Upper lobe of right lung (tissue), 1 donor: ENCODE measurements at places on chromosomes 4 and X. TPM values are rescaled to one million over a fixed set of nuclear protein-coding genes. Genes with fewer than 3 reads are reported as not detected.
A peak's percentile ranks its signal among the peaks of the same experiment; 100 is the strongest.

SLC2A9 gene
- 19.0 TPM for total RNA-seq

HERC5 gene
- total RNA-seq, result 18.4 TPM

SPATA4 gene
- not detected for total RNA-seq

ATP2B3 gene
- not detected for total RNA-seq

TMSB15C gene
- 1.0 TPM for total RNA-seq

ANTXR2 gene
- total RNA-seq, result 67.4 TPM

DNA sequence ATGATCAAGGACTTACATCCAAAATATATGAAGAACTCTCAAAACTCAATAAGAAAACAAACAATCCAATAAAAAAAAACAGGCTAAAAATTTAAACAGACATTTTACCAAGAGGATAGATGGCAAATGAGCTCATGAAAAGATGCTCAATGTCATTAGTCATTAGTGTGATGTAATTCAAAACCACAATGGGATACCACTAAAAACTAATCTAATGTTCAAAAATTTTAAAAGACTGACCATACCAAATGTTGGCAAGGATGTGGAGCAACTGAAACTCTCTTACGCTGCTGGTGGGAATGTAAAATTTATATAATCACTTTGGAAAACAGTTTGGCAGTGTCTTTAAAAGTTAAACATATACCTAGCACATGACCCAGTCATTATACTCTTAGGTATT is 43.7 kb downstream of the RPS6KA6 start:
- no peak overlapping the region for H3K27ac ChIP-seq
- no peaks in the 10 kb centered on the region for H3K36me3 ChIP-seq

GRCh38 chr4:11456401-11456800 is 27.7 kb upstream of the HS3ST1 start:
- H3K36me3 ChIP-seq, result no peaks in the 10 kb centered on the region
- no peak for DNase-seq
- no peak overlapping the region for H3K27ac ChIP-seq
- no peaks in the 10 kb centered on the region for H3K27me3 ChIP-seq
- no peak overlapping the region for H3K4me3 ChIP-seq

DNA sequence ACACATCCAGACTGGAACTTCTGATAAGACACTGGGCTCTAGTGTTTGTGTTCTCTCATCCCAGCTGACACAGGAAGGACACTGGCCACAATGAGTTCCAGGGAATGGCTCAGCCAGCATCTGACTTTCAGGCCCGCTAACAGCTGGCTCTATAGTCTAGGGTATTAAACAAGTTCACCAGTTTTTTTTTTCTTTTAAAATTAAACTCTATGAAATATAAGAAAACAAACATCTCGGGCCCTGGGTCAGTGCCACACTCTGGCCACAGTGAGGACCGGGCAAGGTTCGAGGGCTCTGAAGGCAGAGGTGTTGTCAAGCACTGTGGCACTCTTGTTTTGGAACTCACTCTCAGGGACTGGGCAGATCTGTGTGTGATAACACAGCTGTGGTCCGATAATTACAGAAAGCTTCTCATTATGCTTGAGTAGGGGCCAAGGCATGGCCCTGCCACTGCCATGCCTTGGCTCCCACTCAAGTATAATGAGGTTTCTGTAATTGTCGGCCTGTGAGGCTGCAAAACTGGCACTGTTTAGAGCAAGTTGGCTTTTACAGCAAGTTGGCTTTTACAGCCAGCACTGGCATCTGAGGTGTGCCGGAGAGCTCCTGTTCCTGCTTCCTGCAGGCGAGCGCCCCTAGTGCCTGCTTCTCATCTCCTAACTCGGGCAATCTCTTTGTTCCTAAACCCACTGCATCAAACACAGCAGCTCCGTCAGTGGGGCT is 62.8 kb downstream of the PPP1R2C start:
- no peak overlapping the region for H3K27ac ChIP-seq
- no peak overlapping the region for H3K4me3 ChIP-seq
- H3K27me3 ChIP-seq, result no peaks in the 10 kb centered on the region
- peak; percentile 71 for DNase-seq
- H3K36me3 ChIP-seq, result no peaks in the 10 kb centered on the region

DNA sequence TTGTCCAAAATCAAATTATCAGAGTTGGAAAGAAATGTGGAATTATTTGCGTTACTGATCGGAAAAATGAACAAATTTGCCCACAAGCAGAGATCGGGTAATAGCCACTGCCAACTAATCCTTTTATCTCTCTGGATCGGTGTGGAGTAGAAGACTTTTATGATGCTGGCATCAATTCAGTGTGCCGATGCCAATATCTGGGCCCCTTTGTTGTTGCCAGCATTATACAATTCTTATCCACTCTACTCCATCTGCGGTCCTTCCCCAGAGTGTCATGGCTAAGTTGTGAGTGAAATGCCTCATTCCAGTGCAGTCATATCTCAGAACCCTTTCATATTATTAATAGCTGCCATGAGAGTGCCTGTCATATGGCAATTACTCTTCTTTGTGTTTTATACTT is 660.2 kb downstream of the ADGRL3 start:
- no peaks in the 10 kb centered on the region for H3K4me1 ChIP-seq
- no peaks in the 10 kb centered on the region for H3K36me3 ChIP-seq
- H3K27ac ChIP-seq, result no peak overlapping the region
- no peak for DNase-seq

- H3K36me3 ChIP-seq, result no peaks in the 10 kb centered on the region
- no peak overlapping the region for H3K27ac ChIP-seq
- DNase-seq, result no peak
- H3K4me3 ChIP-seq, result no peak overlapping the region
Measured at GRCh38 chrX:13279279-13280018, 40.4 kb downstream of the ATXN3L start.

DNA sequence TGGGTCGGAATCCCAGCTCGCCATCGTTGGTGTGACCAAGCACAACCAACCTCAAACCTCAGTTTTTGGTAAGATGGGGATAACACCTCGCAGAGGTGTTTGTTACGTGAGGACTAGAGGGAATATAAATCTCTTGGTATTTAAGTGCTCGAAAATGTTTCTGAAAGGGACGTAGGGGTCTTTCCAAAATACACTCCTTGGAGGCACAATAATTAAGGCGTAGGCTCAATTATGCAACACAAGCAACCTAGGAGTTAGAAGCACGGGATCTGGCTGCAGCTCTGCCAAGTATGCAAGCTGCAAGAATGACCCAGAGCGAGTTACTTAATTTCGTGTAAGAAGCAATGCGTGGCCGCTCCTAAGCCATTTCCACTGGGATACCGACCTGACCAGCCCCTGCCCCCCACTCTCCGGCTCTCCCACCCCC is 552 bp downstream of the ADH5 start:
- peak; percentile 81 for DNase-seq
- H3K36me3 ChIP-seq, result peaks cover 28% of the 10 kb centered on the region
- H3K27me3 ChIP-seq, result no peaks in the 10 kb centered on the region
- peak overlapping the region; percentile 96 for H3K27ac ChIP-seq

- no peaks in the 10 kb centered on the region for H3K27me3 ChIP-seq
- no peaks in the 10 kb centered on the region for H3K4me1 ChIP-seq
- DNase-seq, result no peak
- H3K27ac ChIP-seq, result no peak overlapping the region
- no peak overlapping the region for H3K4me3 ChIP-seq
Measured at GRCh38 chr4:17723648-17724047, 57.8 kb downstream of the FAM184B start.

GRCh38 chrX:1598021-1598875 is 6.8 kb downstream of the AKAP17A start:
- no peaks in the 10 kb centered on the region for H3K27me3 ChIP-seq
- H3K4me3 ChIP-seq, result no peak overlapping the region
- H3K27ac ChIP-seq, result no peak overlapping the region
- H3K36me3 ChIP-seq, result peaks cover 97% of the 10 kb centered on the region

DNA sequence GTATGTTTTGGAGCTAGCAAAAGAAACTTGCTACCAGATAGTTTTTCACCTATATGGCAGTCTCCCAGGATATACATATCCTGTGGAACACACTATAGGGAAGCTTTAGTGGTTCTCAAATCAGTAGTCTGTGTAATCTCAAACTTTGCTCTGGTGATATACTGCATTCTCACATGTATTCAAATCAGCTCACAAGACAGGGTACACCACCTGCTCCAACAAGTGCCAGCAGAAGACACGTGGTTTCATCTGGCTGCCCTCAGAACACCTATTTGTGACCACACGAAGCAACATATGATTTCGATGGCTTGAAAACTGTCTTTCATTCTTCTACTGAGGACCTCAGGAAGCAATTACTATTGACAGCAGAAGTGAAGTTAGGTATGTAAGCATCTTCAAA is 37.7 kb downstream of the BCLAF3 start:
- no peak for DNase-seq
- H3K4me1 ChIP-seq, result no peaks in the 10 kb centered on the region
- no peak overlapping the region for H3K27ac ChIP-seq
- H3K4me3 ChIP-seq, result no peak overlapping the region

- DNase-seq, result no peak
- H3K36me3 ChIP-seq, result no peaks in the 10 kb centered on the region
- H3K4me3 ChIP-seq, result no peak overlapping the region
- no peaks in the 10 kb centered on the region for H3K4me1 ChIP-seq
Measured at GRCh38 chr4:74262522-74262921, 45.7 kb upstream of the EPGN start.

- no peaks in the 10 kb centered on the region for H3K36me3 ChIP-seq
- no peak for DNase-seq
- no peaks in the 10 kb centered on the region for H3K27me3 ChIP-seq
- no peaks in the 10 kb centered on the region for H3K4me1 ChIP-seq
Measured at GRCh38 chr4:150609131-150609530, 27.2 kb downstream of the MAB21L2 start.

DNA sequence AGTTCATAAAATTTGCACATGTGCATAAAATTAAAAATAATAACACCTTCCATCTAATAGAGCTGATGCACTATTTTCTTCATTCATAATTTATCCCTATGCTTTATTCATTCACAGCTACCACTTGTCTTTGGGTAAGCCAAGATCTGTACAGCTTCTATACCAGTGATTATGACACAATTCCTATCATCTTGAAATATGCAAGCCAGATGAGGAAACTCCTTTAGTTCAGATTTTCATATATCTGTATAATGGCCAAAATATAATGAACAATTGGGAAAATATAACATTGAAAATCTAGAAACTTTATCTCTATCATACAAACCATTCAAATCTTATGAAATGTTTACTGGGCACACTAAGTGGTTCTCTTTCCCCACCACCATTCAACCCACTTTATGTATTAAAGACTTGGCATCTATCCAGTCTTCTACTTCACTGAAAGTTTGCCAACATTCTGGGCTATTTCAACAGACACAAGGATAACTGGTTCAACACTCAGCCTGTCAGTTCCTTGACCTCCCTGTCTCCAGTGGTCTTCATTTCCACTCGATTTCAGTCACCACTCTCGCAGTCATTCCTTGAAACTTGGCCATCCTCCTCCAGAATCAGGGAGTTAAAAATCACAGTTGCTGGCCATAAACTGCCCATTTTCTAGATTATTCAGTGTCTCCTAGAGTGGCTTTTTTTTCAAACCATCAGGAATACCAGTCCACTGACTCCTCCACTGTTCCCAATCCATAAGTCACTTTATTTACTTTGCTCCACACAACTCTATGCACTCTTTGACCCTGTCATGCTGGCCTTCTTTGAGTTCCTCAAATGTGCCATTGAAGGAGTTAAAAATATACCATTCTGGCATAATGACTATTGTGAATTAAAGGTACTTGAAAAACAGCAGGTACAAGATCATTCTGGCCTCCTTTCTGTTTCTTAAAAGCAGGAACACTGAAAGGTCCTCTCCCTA is 85.5 kb downstream of the CAMK2D start:
- no peak overlapping the region for H3K4me3 ChIP-seq
- no peak for DNase-seq
- no peak overlapping the region for H3K27ac ChIP-seq
- no peaks in the 10 kb centered on the region for H3K36me3 ChIP-seq
- H3K27me3 ChIP-seq, result no peaks in the 10 kb centered on the region

GRCh38 chr4:102869569-102870197 is 891 bp downstream of the CISD2 start:
- DNase-seq, result no peak
- peak overlapping the region; percentile 95 for H3K27ac ChIP-seq
- peak overlapping the region; percentile 76 for H3K4me3 ChIP-seq
- no peaks in the 10 kb centered on the region for H3K27me3 ChIP-seq
- H3K4me1 ChIP-seq, result peaks cover 4% of the 10 kb centered on the region
- H3K36me3 ChIP-seq, result peaks cover 4% of the 10 kb centered on the region

DNA sequence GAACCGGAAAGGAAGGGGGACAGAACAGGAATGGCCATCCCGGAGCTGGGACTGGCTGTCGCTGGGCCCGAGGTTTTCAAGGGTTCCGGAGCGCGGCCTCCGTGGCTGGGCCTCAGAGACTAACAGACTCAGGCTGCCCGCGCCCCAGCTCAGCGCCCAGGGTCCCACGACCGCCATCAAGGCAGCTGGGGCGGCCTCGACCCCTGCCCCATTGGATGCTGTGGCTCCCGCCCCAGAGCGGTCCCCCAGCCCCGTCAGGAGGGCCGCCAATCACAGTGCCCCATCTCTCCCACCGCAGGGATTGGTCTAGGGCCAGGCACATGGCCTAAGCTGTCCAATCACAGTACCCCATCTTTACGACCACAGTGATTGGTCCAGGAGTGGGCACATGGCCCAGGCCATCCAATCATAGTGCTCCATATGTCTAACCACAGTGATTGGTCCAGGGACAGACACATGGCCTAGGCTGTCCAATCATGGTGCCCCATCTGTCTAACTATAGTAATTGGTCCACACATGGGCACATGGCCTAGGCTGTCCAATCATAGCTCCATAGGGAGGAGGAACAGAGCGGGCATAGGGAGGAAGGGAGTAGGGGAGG is 105.3 kb upstream of the NKX1-1 start:
- no peak overlapping the region for H3K4me3 ChIP-seq
- no peak overlapping the region for H3K27ac ChIP-seq
- H3K4me1 ChIP-seq, result no peaks in the 10 kb centered on the region
- H3K36me3 ChIP-seq, result no peaks in the 10 kb centered on the region
- peak; percentile 48 for DNase-seq
